ENCODE measurements at places on chromosomes 2 and 18.

- no peak for ATAC-seq
Observed at GRCh38 chr2:76197428-76197827, 486.7 kb upstream of the GCFC2 start.

- ATAC-seq: no peak
Observed at GRCh38 chr2:173395567-173396351, 41.1 kb downstream of the CDCA7 start.

- ATAC-seq: peak; percentile 31
Observed at GRCh38 chr2:69581774-69582581, 61.6 kb downstream of the AAK1 start.

DNA sequence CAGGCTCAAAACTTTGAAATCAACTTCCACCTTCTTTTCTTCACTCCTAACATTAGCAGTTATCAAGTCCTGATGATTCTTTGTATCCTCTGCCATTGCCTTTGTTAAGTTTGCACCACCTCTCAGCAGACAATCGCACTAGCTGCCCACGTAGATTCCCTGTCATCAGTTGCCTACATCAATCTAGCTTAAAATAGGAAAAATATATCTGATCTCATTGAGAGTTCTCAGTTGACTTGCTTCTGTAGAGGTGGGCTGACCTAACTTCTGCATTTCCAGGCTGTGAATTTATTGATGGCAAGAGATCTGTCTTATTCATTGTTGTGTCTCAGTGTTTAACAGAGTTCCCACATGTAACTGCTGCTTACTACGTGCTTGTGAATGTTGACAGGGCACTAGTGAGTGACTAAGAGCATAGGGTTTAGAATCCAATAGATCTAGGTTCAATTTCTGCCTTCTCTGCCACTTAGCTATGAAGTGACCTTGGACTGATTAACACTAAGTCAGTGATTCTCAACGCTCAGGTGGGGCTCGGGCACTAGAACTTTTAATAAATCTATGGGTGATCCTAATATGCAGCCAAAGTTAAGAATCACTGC, 3.7 kb upstream of the INSIG2 start:
- ATAC-seq: no peak

DNA sequence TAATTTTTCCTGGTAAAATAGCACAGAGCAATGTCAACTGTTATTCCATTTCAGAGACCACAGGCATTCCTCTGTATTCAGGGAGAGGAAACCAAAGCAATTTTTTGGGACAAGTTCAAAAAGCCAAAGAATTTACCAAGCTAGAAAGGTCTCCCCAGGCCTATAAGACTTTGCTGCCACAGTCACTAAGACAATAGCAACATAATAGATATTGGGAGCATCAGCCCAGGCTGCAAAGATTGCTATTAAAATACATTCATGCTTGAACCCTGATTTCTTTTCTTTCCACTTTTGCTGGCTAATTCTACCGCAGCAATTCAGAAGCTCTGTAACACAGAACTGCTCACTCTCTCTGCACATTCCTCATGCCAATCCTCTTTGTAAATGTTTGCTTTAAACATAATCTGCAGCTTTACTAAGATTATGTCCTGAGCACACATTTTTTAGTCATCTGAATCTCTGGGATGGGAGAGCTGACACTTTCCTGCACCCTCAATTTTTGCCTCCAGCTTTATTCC, 76.3 kb downstream of the CLHC1 start:
- no peak for ATAC-seq

- ATAC-seq: no peak
Observed at GRCh38 chr2:148221166-148221565, 200.3 kb downstream of the MBD5 start.

DNA sequence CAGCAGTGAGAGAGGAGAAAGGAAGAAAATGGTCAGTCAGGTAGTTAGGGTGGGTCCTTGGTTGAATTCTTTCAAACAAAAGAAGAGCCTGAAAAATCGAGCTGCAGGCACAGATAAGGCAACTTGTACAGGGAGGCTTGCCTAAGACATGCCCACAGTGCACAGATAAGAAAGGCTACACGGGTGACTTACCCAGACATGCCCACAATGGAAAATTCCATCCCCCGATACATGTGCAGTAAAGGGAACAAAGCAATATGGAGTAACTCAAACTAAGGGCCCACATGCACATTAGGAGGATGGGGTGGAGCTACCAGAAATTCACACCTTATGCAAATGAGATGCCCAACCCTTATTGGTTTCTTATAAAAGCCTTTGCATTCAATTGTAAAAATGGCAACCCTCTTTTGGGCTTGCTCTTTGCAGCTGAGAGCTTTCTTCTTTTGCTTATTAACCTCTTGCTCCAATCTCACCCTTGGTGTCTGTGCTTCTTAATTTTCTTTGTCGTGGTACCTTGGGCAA, 110.3 kb upstream of the RMP24 start:
- peak; percentile 43 for ATAC-seq

DNA sequence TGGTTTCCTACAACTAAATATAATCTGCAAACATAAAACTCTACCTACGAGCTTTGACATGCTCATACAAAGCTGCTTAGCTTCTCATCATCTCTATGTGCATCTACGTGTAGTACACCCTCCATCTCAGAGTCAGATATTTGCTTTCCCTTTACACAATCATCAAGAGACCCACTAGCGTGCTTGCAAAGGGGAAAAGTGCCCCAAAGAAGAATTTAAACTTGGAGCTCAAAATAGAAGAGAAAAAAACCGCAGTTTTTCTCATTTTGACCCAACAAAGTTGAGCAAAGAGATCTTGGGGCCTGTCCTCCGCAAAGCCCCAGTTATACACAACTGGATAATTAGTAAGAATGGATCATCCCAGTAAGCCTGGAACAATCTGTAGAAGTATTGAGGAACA, 104.1 kb downstream of the PAX3 start:
- no peak for ATAC-seq

GRCh38 chr2:164737612-164738081, 104.0 kb downstream of the COBLL1 start:
- ATAC-seq: peak; percentile 76

DNA sequence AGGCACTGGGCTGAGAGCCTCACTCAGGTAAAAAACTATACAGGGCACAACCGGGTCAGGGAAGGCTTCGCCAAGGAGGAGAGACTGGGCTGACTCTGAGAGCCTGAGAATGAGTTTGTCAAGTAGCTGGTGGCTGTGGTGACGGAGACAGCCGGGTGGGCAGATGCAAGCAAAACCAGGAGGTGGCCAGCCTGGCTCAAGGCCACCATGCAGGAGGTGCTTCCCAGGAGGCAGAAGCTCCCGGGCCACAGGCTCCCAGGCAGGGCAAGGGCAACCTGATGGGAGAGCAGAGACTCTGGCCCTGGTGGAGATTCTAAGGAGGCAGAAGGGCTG, 2.9 kb upstream of the INHBB start:
- no peak for ATAC-seq

DNA sequence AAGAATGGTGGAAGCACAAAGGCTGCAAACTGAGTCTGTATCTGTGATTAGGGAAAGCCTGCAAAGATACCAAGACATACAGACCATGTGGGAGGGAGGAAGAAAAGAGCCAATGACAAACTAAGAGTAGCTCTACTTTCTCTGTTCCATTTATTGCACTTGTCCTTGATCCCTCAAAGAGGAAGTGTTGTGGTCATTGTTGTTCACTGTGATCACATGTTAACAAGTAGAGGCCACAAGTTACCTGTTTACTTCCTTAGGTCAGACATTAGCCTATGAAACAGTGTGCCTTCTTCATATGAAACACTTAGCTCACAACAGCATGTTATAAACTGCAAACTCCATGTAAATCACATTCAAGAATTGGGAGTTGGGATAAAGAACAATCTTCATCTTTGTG, 32.6 kb downstream of the MAP2 start:
- no peak for ATAC-seq

DNA sequence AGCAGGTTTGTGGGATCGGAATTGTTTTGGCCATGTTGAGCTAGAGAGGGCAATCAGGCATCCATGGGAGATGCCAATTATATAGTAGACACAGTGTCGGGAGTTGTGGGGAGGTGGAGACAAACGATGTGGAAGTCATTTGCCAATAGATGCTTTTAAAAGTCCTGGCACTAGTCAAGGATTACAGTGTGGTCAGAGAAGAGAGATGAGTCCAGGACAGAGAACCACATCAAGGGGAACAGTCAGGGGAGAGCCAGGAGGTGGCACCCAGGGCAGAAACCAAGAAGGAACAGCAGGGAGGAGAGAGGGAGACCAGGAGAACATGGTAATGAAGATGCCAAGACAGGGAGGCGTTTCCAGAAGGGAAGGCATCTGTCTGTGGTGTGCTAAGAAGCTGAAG, 81.2 kb downstream of the ARL4C start:
- ATAC-seq: no peak

DNA sequence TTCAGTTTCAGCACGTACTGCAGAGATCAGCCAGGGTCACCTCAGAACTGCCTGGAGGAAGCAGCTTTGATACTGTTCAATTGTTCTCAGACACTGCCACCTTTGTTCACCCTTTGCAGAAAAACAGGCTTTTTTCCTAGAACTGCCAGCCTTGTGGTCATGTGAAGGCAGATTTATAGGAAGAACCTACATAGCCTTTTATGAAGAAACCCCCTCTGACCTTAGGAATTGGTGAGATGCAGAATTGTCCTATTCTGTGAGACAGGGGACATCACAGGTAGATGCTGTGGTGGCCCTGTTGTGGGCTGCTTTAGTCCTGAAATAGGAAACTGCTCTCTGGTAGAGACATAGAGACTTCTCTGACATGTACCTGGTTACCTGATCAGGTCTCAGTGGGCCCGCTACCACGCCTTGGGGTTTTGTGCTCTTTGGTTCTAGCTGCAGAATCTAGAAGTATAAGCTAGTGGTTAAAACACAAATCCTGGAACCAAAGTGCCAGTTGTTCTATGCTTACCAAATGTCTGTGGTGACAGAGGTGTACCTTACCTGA, 206.6 kb downstream of the AGPS start:
- ATAC-seq: no peak

- no peak for ATAC-seq
Observed at GRCh38 chr2:231058761-231059550, 2.3 kb downstream of the PSMD1 start.

DNA sequence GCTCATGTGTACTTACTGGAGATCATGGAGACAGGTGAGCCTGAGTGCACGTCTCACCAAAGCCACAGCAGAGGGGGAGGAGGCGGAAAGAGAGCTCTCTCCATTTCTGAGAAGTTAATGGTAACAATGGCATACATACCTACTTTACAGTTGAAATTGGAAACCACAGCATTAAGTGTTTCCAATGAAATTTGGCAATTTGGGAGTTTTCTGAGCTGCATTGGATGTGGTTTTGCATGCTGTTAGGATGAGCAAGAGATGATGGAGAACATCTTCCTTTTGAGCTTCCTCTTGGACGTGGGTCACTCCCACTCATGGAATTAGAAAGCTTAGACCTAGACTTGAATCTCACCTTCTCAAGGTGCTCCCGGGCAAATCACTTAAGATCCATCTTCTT, 25.5 kb upstream of the IL37 start:
- no peak for ATAC-seq

DNA sequence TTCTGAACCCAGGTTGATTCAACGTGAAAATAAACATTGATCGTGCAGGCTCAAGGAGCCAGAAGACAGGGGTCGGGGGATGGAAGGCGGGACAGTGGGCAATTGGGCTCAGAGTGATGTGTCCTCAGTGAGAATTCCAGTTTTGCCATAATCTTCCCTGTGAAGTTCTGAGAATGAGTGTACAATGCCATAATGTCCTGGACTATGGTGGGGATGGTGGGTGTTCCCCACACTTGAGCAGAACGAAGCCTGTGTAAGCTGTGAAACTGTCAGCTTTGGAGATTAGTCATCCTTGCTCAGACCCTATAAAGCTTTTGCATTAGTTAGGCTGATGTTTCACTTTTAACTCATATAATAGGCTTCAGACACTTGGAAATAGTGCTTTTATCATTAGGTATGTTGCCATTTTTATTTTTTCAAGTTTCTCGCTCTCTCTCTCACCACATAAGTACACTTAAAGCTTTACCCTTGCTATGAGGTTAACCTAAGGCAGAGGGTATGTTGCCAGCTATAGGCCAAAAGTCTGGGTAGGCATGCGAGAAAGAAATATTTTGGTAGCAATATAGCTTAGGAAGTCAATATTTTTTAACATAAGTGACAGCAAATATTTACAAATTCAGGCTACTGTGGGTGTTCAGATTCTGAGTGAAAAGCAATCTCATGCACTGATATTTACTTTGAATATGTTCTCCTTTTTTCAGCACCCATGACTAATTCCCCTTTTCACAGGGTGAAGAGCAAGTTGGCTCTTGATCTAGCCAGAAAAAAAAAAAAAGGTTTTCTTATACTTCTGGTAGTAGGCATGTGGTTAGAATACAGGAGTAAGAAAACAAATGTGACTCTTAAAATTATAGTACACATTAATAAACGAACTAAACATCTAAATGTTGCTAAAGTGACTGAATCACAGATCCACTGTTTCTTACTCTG, 47.2 kb downstream of the CDC42EP3 start:
- peak; percentile 82 for ATAC-seq

GRCh38 chr2:239773228-239774141, 251.7 kb downstream of the NDUFA10 start:
- ATAC-seq: no peak

DNA sequence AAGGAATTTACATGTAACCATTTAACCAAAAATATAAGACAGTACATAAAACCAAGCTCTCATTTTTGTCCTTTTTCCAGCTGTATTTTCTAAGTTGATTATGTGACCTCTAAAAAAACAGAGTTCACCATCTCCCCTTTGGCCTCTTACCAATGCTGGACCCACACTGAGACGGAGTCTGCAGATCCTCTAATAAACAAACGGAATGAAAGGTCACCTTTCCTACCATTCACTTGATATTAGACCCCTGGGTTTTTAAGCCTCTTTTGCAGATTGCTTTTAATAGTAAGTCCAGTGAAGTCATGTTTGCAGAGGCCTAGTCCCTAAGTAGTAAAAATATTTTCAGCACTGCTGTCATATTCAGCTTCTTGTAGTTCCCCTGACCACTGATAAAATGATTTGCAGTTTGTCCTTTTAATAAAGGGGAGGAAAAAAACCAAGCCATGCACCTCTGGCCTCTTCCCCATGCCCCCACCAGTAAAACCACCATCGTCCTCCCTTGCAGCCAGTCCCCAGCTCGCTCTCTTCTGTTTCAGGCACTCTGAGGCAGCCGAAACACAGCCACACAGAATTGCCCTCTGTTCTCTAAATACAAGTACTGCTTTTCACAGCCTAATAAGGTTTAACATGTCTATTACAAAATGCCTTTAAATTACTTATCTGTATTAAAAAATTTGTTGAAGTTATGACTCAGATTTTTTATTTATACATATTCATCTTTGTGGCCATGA, 427.5 kb downstream of the PARD3B start:
- no peak for ATAC-seq

DNA sequence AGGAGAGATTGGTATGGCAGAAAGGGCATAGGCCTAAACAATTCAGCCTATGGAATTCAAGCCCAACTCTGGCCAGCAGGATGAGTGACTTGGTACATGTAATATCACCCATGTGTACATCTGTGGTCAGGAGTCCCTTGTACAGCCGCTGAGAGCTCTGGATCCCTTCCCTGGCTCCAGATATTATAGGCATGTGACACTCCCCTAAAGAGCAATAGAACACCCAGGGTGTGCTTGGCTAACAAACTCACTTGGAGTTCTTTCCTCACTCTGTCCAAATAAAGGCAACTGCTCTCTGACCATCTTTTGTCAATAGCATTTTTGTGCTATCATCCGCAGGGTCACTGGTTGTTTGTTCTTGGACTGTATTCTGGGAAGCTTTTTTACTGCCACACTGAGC, 197.4 kb upstream of the NCKAP5 start:
- no peak for ATAC-seq

- ATAC-seq: no peak
Observed at GRCh38 chr2:8833853-8834252, 3.6 kb downstream of the KIDINS220 start.

- ATAC-seq: no peak
Observed at GRCh38 chr2:191012845-191013681, 908 bp downstream of the STAT1 start.

Measured in stimulated activated memory B cell treated with anti-CD40 and anti-IgM and Interleukin-4, amounts not matched to agents 10 μg/mL and 1 μg/mL and 100 μg/mL, for 72 hours (primary cell).